ENCODE measurements at places on chromosomes 7 and 10. TPM values are rescaled to one million over a fixed set of nuclear protein-coding genes. Genes with fewer than 3 reads are reported as not detected.

DNA sequence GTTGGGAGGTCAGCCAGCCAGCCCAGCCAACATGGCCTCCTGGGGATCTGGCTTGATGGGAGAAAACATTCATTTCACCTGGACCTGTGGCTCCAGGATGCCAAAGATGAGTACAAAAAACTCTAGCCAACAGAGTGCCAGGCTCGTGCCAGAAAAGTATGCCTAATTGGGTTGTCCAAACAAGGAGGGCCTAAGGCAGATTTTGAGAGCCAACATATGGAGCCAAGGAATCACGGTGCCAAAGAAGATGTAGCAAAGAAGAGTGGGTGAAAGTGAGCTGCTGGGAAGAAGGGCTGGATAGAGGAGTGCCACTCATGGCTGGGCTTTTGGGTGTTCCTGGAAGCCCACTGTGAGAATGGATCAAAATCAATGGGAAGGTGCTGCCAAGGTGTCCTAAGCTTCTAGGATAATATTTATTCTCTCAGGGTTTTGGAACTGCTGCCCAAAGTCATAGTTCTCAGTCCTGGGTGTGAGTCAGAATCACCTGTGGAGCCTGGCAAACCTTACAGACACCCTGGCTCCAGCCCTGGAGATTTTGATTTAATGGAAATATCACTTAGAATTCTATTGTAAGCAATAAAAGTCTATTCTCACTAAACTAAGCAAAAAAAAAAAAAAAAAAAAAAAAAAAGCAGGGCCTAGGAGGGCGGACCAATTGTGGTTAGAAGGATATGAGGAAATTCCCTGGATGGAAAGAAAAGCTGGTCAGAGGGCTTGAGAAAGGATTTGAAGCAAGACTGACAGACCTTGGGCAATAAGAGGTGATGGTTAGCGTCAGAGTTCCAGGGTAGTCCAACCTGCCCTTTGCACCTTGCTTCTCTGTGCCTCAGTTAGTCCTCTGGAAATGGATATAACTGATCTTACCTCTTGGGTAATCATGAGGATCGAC is 182.2 kb upstream of the PRR15 start:
- H3K4me3 ChIP-seq = no peak overlapping the region
- no peaks in the 10 kb centered on the region for H3K27me3 ChIP-seq
- no peak for DNase-seq
- no peaks in the 10 kb centered on the region for H3K4me1 ChIP-seq
- H3K36me3 ChIP-seq = no peaks in the 10 kb centered on the region

GRCh38 chr7:29839921-29840320 is 33.6 kb downstream of the WIPF3 start:
- no peaks in the 10 kb centered on the region for H3K4me1 ChIP-seq
- DNase-seq = no peak
- H3K4me3 ChIP-seq = no peak overlapping the region
- peaks cover 2% of the 10 kb centered on the region for H3K27me3 ChIP-seq
- no peak overlapping the region for H3K27ac ChIP-seq
- no peaks in the 10 kb centered on the region for H3K36me3 ChIP-seq

DNA sequence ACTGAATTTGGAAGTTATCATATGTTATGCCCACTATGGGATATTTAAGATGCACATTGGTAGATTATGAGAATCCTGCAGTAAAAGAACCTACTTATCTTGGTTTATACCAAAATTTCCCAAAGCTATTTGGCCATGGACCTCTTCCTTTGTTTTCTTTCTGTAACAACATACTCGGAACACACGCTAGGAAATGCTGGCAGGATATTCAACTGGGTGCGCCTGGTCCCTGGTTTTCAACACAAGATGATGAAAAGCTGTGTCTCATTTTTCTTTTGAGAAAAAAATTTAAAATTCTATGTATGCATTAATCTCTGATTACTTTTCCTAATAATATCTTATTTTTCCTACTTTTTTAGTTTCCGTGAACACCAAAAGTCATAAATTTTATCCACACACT is 128.5 kb upstream of the NRP1 start:
- no peak overlapping the region for H3K27ac ChIP-seq
- H3K27me3 ChIP-seq = peaks cover 2% of the 10 kb centered on the region
- H3K36me3 ChIP-seq = no peaks in the 10 kb centered on the region
- no peak for DNase-seq
- H3K4me3 ChIP-seq = no peak overlapping the region
- no peaks in the 10 kb centered on the region for H3K4me1 ChIP-seq

GRCh38 chr7:155571581-155572345 is 25.4 kb upstream of the CNPY1 start:
- H3K4me1 ChIP-seq = no peaks in the 10 kb centered on the region
- H3K27me3 ChIP-seq = no peaks in the 10 kb centered on the region

- peaks cover 35% of the 10 kb centered on the region for H3K36me3 ChIP-seq
- peaks cover 4% of the 10 kb centered on the region for H3K4me1 ChIP-seq
- no peak overlapping the region for H3K4me3 ChIP-seq
- no peaks in the 10 kb centered on the region for H3K27me3 ChIP-seq
- no peak overlapping the region for H3K27ac ChIP-seq
- no peak for DNase-seq
These were observed 9.8 kb downstream of the RHBDD2 start for GRCh38 chr7:75888464-75889222.

- H3K27me3 ChIP-seq = peaks cover 6% of the 10 kb centered on the region
- no peak for DNase-seq
- H3K4me3 ChIP-seq = no peak overlapping the region
- H3K27ac ChIP-seq = no peak overlapping the region
- H3K4me1 ChIP-seq = no peaks in the 10 kb centered on the region
These were observed 215.6 kb downstream of the TCF7L2 start for GRCh38 chr10:113165673-113166072.

DNA sequence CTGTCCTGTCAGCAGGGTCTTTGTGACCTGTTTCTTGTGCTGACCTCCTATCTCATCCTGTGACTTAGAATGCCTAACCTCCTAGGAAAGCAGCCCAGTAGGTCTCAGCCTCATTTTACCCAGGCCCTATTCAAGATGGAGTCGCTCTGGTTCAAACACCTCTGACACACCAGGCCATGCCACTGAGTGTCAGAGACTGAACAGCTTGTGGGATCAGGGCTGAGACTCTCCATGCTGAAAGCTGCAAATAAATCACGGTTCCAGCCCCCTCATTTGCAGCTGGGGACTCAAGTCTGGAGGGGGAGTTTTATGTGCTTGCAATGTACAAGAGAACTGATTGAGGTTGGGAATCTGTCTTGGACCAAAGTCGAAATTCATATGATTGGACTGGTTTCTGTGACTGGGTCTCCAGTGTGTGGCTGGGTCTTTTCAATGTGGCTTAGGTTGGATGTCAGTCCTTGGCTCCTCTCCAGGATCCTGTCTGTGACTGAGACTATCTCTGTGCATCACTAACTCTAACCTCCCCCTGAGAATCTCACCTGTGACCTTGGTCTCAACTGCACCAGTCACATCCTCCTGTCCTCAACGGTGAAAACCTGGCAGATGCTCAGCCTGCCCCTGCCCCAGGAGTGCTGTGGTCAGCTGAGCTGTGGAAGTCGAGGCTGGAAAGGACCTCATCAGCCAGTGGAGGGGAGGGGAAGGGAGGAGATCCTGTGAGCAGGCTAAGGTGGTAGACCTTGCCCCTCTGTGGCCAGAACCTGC is 11.7 kb downstream of the PRF1 start:
- no peak overlapping the region for H3K27ac ChIP-seq
- no peak overlapping the region for H3K4me3 ChIP-seq

GRCh38 chr7:2545746-2546425 is 9.4 kb downstream of the BRAT1 start:
- H3K4me1 ChIP-seq = peaks cover 5% of the 10 kb centered on the region
- DNase-seq = no peak
- H3K27ac ChIP-seq = no peak overlapping the region
- no peaks in the 10 kb centered on the region for H3K27me3 ChIP-seq

DNA sequence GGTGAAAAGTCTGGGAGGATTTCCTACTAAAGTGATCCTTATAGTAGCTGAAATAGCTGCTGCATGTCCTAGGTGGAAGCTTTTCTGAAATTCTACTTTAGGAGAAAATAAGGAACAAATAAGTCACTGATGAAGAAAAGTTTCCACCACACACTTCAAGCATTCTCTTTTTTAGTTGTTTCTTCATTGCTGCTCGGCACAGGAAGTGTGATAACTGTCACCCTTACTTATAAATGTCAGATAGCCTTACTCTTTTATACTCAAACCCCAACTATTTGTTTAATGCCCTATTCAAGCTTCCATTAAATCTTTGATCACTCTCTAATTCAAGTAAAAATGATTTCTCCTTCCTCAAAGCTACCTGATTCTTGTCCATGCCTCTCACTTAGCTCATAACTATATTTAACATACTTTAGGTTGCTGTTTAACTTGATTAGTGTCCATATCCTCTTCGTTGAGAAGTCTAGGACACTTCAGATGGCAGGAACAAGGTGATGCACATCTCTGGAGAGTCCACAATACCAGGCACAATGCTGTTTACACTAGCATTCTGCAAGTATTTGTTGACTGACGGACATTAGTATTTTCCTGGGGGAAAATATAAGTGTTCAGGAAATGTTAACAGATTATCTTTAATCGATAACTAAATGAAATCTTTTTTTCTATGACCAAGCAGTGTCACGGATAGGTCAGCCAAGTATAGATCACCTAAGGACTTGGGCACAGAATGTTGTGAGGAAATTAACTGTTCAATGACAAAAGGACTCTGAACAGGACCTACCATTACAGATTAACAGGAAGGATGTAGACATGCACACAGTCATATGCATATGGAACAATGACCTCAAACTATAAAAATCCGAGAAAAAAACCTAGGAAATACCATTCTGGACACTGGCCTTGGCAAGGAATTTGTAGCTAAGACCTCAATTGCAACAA is 67.4 kb downstream of the ZNF438 start:
- peaks cover 17% of the 10 kb centered on the region for H3K4me1 ChIP-seq
- no peaks in the 10 kb centered on the region for H3K27me3 ChIP-seq
- H3K4me3 ChIP-seq = peak overlapping the region; percentile 6
- no peak for DNase-seq
- H3K36me3 ChIP-seq = peaks cover 8% of the 10 kb centered on the region

GRCh38 chr10:94299417-94299816 is 63.3 kb downstream of the NOC3L start:
- DNase-seq = peak; percentile 75
- no peak overlapping the region for H3K27ac ChIP-seq
- peaks cover 8% of the 10 kb centered on the region for H3K4me1 ChIP-seq
- H3K36me3 ChIP-seq = no peaks in the 10 kb centered on the region

DNA sequence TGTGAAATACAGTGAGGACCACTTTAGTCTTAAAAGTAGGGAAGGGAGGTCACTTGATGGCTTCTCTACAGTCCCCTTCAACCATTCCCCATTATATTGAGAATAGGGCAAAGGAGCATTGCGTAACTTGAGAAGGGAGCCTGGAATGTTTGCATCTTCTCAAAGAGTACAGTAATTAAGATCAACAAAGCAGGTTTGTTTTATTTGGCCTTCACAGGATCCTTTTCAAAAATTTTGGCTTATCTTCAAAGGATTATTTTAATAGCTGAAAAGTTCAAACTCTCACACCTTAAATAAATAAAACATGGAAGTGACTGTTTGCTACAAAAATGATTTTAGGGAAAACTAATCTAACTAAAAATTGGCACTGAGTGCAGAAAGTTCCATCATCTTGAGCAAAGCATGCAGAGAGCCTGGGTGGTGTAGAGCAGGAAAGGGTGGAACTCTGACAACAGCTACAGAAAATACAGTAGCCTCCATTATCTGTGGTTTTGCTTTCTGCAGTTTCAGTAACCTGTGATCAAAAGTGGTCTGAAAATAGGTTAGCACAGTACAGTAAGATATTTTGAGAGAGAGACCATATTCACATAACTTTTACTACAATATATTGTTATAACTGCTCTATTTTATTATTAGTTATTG is 214.0 kb downstream of the MDFIC start:
- peaks cover 5% of the 10 kb centered on the region for H3K36me3 ChIP-seq
- H3K27me3 ChIP-seq = peaks cover 4% of the 10 kb centered on the region
- H3K27ac ChIP-seq = no peak overlapping the region
- H3K4me1 ChIP-seq = peaks cover 15% of the 10 kb centered on the region

GRCh38 chr7:124246262-124246863 is 213.5 kb upstream of the TMEM229A start:
- H3K27ac ChIP-seq = no peak overlapping the region
- no peaks in the 10 kb centered on the region for H3K27me3 ChIP-seq
- DNase-seq = no peak
- H3K4me3 ChIP-seq = no peak overlapping the region

GRCh38 chr7:47492716-47493325 is 89.1 kb downstream of the TNS3 start:
- H3K36me3 ChIP-seq = no peaks in the 10 kb centered on the region
- no peaks in the 10 kb centered on the region for H3K4me1 ChIP-seq
- DNase-seq = no peak
- H3K27ac ChIP-seq = no peak overlapping the region

- H3K27me3 ChIP-seq = peaks cover 43% of the 10 kb centered on the region
- H3K36me3 ChIP-seq = no peaks in the 10 kb centered on the region
- no peak overlapping the region for H3K4me3 ChIP-seq
- no peak for DNase-seq
- no peak overlapping the region for H3K27ac ChIP-seq
These were observed 16.0 kb downstream of the MNX1 start for GRCh38 chr7:156994417-156994816.

GRCh38 chr10:132504501-132505272 is 32.9 kb upstream of the INPP5A start:
- H3K36me3 ChIP-seq = no peaks in the 10 kb centered on the region
- peaks cover 6% of the 10 kb centered on the region for H3K27me3 ChIP-seq
- no peak overlapping the region for H3K27ac ChIP-seq
- DNase-seq = no peak
- H3K4me3 ChIP-seq = no peak overlapping the region
- H3K4me1 ChIP-seq = no peaks in the 10 kb centered on the region

- DNase-seq = no peak
- no peaks in the 10 kb centered on the region for H3K4me1 ChIP-seq
- no peak overlapping the region for H3K27ac ChIP-seq
- peaks cover 19% of the 10 kb centered on the region for H3K27me3 ChIP-seq
These were observed 6.9 kb upstream of the SORBS1 start for GRCh38 chr10:95567903-95568630.

- DNase-seq = no peak
- no peaks in the 10 kb centered on the region for H3K36me3 ChIP-seq
- no peaks in the 10 kb centered on the region for H3K27me3 ChIP-seq
- H3K27ac ChIP-seq = no peak overlapping the region
These were observed 25.8 kb downstream of the AKR1C8 start for GRCh38 chr10:5159126-5159525.

- H3K4me3 ChIP-seq = no peak overlapping the region
- H3K27me3 ChIP-seq = no peaks in the 10 kb centered on the region
- H3K36me3 ChIP-seq = peaks cover 8% of the 10 kb centered on the region
- H3K4me1 ChIP-seq = peaks cover 7% of the 10 kb centered on the region
These were observed 9.4 kb downstream of the UBE2H start for GRCh38 chr7:129943352-129943751.

Gene SH2D4B
- 0.23 TPM for total RNA-seq

Gene INTS15
- total RNA-seq = 45.1 TPM

Gene ENKUR
- not detected for total RNA-seq

Measured in activated CD4-positive, alpha-beta T cell treated with anti-CD3 and anti-CD28 coated beads, Interleukin-2, amount 10 ng/mL, durations not matched to agents 24 days and 14 days (primary cell).